WTC11 (cell line): ENCODE measurements at places on chromosomes 4 and X.

DNA sequence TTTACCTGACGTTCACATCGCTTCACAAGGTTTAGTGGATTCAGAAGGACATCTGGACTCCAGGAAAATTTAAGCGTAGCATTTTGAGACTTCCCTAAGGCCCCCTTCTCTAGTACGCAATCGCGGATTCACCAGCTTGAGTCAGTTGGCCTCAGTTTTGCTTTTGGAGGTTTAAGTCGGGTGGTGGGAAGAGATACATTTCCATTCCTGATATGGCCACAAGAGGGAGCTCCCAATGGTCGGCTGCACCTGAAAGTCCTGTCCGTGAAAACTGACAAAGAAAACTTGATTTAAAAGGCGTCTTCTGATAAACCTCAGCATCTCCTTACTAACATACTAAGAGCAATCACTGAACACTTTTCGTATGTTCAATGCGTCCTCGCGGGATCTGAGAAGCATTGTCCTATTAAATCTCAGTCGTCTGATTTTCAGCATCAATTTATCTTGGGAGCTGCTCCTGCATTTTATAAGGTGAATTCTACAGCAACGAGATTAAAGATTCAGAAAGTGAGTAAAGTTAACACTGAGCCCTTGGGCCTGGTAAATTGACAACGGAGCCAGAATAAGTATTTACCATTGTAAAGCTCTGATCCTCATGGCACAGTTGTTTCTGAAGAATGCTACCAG is 50.6 kb downstream of the LGI2 start:
- no peak overlapping the region; the same call in 1 of the 2 replicates for H3K4me3 ChIP-seq
- H3K4me1 ChIP-seq = peaks cover 24% of the 10 kb centered on the region
- no peak overlapping the region for H3K27ac ChIP-seq

GRCh38 chrX:70468709-70469108 is 24.1 kb downstream of the DLG3 start:
- no peaks in the 10 kb centered on the region for H3K27me3 ChIP-seq
- H3K27ac ChIP-seq = no peak overlapping the region
- DNase-seq = no peak
- H3K4me3 ChIP-seq = no peak overlapping the region
- peaks cover 6% of the 10 kb centered on the region for H3K36me3 ChIP-seq

DNA sequence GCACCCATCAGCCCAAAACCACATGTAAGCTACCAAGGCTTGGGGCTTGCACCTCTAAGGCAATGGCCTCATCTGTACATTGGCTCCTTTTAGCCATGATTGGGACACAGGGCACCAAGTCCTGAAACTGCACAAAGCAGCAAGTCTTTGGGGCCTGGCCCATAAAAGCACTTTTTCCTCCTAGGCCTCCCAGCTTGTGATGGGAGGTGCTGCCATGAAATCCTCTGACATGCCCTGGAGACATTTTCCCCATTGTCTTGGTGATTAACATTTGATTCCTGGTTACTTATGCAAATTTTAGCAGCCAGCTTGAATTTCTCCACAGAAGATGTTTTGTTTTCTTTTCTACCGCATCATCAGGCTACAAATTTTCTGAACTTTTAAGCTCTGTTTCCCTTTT is 58.5 kb upstream of the PABPC4L start:
- peaks cover 25% of the 10 kb centered on the region for H3K36me3 ChIP-seq
- H3K27ac ChIP-seq = no peak overlapping the region
- no peak for DNase-seq

DNA sequence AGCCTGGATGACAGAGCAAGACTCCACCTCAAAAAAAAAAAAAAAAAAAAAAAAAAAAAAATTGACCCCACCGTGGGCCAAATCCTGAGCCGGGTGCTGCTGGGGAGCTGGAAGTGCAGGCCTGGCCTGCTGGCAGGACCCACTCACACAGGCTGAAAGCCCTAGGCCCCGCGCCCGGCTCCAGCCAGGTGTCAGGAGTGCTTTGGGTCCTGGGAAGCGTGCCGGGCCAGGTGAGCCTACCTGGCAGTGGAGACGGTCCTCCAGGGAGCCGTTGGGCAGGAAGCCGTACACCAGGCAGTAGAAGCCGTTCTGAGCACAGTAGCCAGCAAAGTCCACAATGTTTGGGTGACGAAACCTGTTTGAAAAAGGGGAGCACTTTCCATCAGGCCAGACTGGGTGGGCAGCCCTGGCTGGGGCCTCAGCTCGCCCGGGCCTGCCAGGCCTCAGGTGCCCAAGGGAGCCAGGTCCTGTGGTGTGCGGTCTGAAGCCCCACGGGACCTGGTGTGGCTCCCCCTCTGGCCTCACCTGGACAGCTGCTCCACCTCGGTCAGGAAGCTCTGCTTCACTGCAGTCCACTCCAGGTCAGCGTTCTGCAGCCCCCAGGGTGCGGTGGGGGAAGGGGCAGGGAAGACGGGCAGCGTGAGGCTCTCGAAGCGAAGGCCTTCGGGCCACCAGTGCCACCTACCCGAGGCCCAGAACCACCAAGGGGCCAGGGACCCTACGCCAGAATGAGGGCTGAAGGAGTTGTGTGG is 1.8 kb downstream of the IRAK1 start:
- H3K4me1 ChIP-seq = peaks cover 29% of the 10 kb centered on the region
- peaks cover 5% of the 10 kb centered on the region for H3K36me3 ChIP-seq
- no peaks in the 10 kb centered on the region for H3K27me3 ChIP-seq
- no peak overlapping the region for H3K27ac ChIP-seq
- no peak overlapping the region for H3K4me3 ChIP-seq

- H3K4me3 ChIP-seq = no peak overlapping the region
- H3K27me3 ChIP-seq = no peaks in the 10 kb centered on the region
- peaks cover 10% of the 10 kb centered on the region for H3K36me3 ChIP-seq
Observed at GRCh38 chr4:89290727-89291516, 16.7 kb downstream of the GPRIN3 start.
